ENCODE measurements at places on chromosomes 4 and X.

- H3K27me3 ChIP-seq = peaks cover 11% of the 10 kb centered on the region
- DNase-seq = no peak
- no peak overlapping the region for H3K27ac ChIP-seq
- no peaks in the 10 kb centered on the region for H3K36me3 ChIP-seq
- H3K4me1 ChIP-seq = no peaks in the 10 kb centered on the region
- H3K4me3 ChIP-seq = no peak overlapping the region
These were observed 55.5 kb upstream of the SEC24B start for GRCh38 chr4:109378076-109378475.

DNA sequence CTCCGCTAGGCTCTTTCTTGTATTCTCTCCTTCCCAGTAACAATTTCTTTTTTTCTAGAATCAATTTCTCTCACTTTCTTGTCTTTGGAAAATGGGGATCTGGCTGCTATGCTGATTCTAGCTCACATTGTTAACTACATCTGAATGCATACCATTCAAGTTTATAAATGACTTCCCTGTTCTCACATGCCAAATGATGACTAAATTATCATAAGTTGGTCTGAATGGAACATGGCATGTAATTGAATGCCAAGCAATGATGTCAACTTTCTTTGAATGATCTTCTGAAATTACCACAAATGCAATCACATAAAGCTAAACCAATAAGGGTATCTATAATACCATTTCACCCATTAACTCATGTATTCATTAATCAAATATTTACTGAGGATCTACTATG is 2.7 kb upstream of the ITM2A start:
- H3K4me3 ChIP-seq = no peak overlapping the region
- peaks cover 4% of the 10 kb centered on the region for H3K4me1 ChIP-seq
- H3K36me3 ChIP-seq = no peaks in the 10 kb centered on the region
- DNase-seq = no peak
- H3K27ac ChIP-seq = no peak overlapping the region

GRCh38 chr4:7247521-7247920 is 55.2 kb downstream of the SORCS2 start:
- peaks cover 4% of the 10 kb centered on the region for H3K4me1 ChIP-seq
- H3K36me3 ChIP-seq = no peaks in the 10 kb centered on the region
- no peak overlapping the region for H3K27ac ChIP-seq
- no peak for DNase-seq

GRCh38 chrX:48785186-48785539 is 1.2 kb upstream of the GATA1 start:
- H3K4me3 ChIP-seq = no peak overlapping the region
- peaks cover 56% of the 10 kb centered on the region for H3K27me3 ChIP-seq
- DNase-seq = no peak
- no peaks in the 10 kb centered on the region for H3K4me1 ChIP-seq
- no peaks in the 10 kb centered on the region for H3K36me3 ChIP-seq
- H3K27ac ChIP-seq = no peak overlapping the region

- H3K4me1 ChIP-seq = no peaks in the 10 kb centered on the region
- H3K36me3 ChIP-seq = no peaks in the 10 kb centered on the region
- H3K4me3 ChIP-seq = no peak overlapping the region
- DNase-seq = no peak
- H3K27me3 ChIP-seq = no peaks in the 10 kb centered on the region
- no peak overlapping the region for H3K27ac ChIP-seq
These were observed 68.7 kb upstream of the PCDH19 start for GRCh38 chrX:100478714-100479306.

DNA sequence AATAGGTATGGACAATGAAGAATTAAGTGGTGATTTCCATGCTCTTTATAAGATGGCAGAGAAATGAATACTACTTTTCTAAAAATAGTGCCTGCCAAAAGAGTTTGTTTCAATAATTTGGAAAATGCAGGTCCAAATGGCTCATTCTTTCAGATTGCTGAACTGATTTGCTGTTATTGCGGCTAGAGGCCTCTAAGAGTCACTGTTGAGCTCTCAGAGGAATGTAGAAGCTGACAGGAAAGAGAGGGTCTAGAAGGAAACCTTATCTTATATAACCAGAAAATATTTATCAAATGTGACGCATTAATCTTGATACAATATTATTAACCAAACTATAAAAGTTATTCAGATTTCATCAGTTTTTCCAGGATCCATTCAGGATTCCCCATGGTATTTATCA is 65.7 kb upstream of the PAGE1 start:
- no peaks in the 10 kb centered on the region for H3K4me1 ChIP-seq
- no peak overlapping the region for H3K4me3 ChIP-seq
- H3K27me3 ChIP-seq = peaks cover 42% of the 10 kb centered on the region
- H3K27ac ChIP-seq = no peak overlapping the region
- H3K36me3 ChIP-seq = no peaks in the 10 kb centered on the region

DNA sequence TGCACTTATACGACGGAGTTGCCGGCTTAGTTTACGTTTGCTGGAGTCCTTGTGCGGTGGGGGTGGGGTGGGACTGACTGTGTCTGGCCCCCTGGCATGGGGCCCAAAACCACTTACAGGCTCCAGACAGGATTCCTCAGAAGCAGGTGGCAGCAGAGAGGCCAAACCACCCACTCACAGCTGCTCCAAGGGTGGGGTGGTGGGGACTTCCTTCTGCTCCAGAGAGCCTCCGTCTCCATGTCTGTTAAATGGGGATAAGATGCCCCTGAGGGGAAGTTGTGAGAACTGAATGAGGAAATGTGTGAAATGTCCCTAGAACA is 36.7 kb downstream of the PSAPL1 start:
- no peak overlapping the region for H3K4me3 ChIP-seq
- H3K36me3 ChIP-seq = no peaks in the 10 kb centered on the region

GRCh38 chrX:21503593-21503992 is 129.4 kb downstream of the CNKSR2 start:
- H3K27ac ChIP-seq = no peak overlapping the region
- no peaks in the 10 kb centered on the region for H3K36me3 ChIP-seq
- DNase-seq = no peak
- no peaks in the 10 kb centered on the region for H3K27me3 ChIP-seq
- H3K4me1 ChIP-seq = no peaks in the 10 kb centered on the region

DNA sequence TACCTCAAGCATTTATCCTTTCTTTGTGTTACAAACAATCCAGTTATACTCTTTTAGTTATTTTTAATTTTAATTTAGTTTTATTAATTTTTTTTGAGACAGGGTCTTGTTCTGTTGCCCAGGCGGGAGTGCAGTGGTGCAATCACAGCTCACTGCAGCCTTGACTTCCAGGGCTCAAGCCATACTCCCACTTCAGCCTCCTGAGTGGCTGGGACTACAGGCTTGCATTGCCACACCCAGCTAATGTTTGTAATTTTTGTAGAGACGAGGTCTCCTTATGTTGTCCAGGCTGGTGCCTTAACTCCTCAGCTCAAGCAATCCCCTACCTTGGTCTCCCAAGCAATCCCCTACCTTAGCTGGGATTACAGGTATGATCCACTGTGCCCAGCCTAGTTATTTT is 45.9 kb downstream of the CDKL5 start:
- no peak for DNase-seq
- no peak overlapping the region for H3K27ac ChIP-seq
- no peaks in the 10 kb centered on the region for H3K27me3 ChIP-seq

- H3K27me3 ChIP-seq = no peaks in the 10 kb centered on the region
- H3K4me3 ChIP-seq = no peak overlapping the region
- H3K27ac ChIP-seq = no peak overlapping the region
- H3K36me3 ChIP-seq = no peaks in the 10 kb centered on the region
- DNase-seq = no peak
These were observed 253.8 kb downstream of the DHX15 start for GRCh38 chr4:24330573-24330972.

DNA sequence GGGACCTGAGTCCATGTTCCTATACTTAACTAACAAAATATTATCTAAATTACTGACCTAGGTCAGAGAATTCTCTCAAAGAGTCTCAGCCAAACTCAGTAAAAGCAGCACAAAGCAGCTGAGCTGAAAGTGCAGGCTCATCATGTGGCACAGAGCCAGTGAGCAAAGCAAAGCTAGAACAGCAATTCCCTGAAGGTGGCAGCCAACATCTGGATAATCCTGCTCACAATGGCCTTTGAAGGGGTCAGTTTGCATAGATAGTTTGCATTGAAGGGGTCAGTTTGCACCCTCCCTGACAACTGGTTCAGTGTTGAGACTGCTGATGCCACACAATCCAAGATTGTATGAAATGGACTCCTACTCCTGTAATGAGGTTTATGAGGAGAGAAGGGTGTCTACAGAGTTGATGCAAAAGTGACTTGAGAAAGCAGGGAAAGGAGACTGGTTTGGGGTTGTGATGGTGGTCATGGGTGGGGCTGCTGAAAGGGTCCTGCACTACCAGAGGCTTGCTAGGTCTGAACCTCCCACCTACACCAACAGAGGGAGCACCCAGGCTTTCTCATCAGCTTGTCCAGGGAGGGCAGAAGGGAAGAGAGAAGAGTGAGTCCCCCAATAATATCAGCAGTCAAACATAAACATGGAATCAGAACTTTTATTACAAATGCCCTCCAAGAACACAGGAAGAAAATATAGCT is 39.7 kb downstream of the TRIM61 start:
- peak; percentile 13 for DNase-seq
- no peaks in the 10 kb centered on the region for H3K27me3 ChIP-seq
- peaks cover 6% of the 10 kb centered on the region for H3K4me1 ChIP-seq
- H3K27ac ChIP-seq = no peak overlapping the region
- no peak overlapping the region for H3K4me3 ChIP-seq
- H3K36me3 ChIP-seq = no peaks in the 10 kb centered on the region

DNA sequence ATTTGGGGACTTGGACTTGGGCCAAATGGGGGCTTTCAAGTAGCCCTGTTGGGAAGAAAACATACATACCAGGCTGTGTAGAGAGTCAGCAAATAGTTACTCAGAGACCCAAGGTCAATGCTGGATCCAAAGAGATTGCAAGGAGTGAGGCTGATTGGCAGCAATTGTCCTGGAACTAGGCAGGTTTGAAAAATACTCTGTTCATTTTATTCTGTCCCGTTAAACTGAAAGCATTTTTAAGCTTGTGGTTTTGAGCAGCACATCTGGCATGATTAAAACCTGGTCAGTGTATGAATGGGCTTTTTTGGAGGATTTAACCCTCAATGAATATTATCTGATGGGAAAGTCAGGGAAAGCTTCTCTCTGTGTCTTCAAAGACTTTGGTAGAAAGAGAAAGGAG is 294.3 kb upstream of the BOD1L1 start:
- H3K36me3 ChIP-seq = no peaks in the 10 kb centered on the region
- no peaks in the 10 kb centered on the region for H3K27me3 ChIP-seq
- H3K27ac ChIP-seq = peak overlapping the region; percentile 89
- peak overlapping the region; percentile 31 for H3K4me3 ChIP-seq
- peaks cover 11% of the 10 kb centered on the region for H3K4me1 ChIP-seq
- DNase-seq = peak; percentile 62

DNA sequence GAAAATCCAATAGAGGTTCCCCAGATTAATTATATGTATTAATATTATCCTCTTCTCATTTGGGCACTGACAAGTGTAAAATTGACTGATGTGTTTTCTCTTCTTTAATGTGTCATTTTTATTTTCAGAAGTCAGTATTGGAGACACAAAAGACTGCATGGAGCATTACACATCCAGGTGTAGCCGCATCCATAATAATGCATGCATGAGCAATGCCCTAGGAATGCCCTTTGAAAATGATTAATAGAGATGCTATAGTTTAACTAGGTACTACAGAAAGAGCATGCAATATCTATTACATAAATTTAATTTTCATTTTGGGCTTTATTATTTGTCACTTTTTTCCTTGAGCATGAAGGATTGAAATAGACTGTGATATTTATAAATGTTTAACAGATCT is 509.9 kb downstream of the SPOCK3 start:
- no peaks in the 10 kb centered on the region for H3K36me3 ChIP-seq
- H3K27me3 ChIP-seq = no peaks in the 10 kb centered on the region
- no peak overlapping the region for H3K27ac ChIP-seq
- H3K4me3 ChIP-seq = no peak overlapping the region
- no peak for DNase-seq

DNA sequence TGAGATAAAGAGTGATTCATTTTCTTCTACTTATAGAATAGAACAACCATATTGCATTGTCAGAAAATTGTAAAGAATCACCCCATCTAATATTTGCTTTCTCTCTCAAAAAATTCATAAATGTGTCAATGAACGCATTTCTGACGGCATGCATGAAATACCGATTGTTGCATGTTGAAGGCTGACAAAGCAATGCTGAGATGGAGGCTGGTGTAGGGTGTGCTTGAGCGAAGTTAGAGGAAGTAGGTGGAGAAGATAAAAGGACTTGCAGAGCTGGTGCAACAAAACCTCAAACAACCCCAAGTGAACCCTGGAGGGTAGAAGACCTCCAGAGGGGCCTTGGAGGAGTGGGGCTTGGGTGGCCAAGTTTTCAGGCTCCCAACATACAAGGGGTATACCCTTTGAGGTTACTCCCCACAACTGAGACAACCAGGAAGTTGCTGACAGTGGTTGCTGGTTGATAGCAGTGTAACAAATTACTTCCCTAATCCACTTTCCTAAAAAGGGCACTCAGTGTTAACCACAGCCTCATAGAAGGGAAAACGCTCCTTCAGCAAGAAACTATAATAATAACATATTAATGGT is 452.7 kb downstream of the NLGN4X start:
- no peaks in the 10 kb centered on the region for H3K36me3 ChIP-seq
- no peak overlapping the region for H3K4me3 ChIP-seq
- no peak for DNase-seq
- H3K4me1 ChIP-seq = no peaks in the 10 kb centered on the region

GRCh38 chrX:96569034-96569433 is 115.6 kb upstream of the DIAPH2 start:
- H3K4me3 ChIP-seq = no peak overlapping the region
- no peaks in the 10 kb centered on the region for H3K4me1 ChIP-seq
- no peaks in the 10 kb centered on the region for H3K36me3 ChIP-seq
- no peak for DNase-seq
- H3K27me3 ChIP-seq = no peaks in the 10 kb centered on the region

GRCh38 chr4:37463033-37463856 is 218.7 kb downstream of the NWD2 start:
- no peaks in the 10 kb centered on the region for H3K27me3 ChIP-seq
- no peaks in the 10 kb centered on the region for H3K4me1 ChIP-seq
- DNase-seq = no peak
- H3K27ac ChIP-seq = no peak overlapping the region

DNA sequence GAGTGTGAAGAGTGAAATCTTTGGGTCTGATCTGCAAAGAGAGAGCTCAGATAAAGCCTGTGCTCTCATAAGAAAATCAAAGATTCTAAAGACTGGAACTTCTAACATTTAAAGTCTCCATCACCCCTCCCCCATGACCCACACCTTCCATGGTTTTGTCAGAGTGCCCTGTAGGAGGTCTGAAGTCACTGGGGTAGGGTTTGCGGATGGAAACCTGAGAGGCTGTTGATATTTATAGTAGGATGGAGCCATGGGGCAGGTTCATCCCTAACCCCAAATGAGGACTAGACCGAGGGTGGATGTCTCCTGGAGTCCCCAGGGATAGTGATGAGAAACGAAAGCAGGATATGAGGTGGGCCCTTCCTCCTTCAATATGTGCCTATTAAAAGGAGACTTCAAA is 28.4 kb upstream of the NLGN4X start:
- no peaks in the 10 kb centered on the region for H3K4me1 ChIP-seq
- no peak for DNase-seq
- H3K27me3 ChIP-seq = no peaks in the 10 kb centered on the region
- no peak overlapping the region for H3K27ac ChIP-seq
- H3K4me3 ChIP-seq = no peak overlapping the region

GRCh38 chrX:6299724-6300123 is 71.1 kb upstream of the NLGN4X start:
- no peaks in the 10 kb centered on the region for H3K27me3 ChIP-seq
- H3K4me3 ChIP-seq = no peak overlapping the region
- H3K4me1 ChIP-seq = no peaks in the 10 kb centered on the region
- no peak overlapping the region for H3K27ac ChIP-seq
- H3K36me3 ChIP-seq = no peaks in the 10 kb centered on the region

- DNase-seq = peak; percentile 69
- H3K27ac ChIP-seq = peak overlapping the region; percentile 64
- peaks cover 1% of the 10 kb centered on the region for H3K4me1 ChIP-seq
- no peaks in the 10 kb centered on the region for H3K27me3 ChIP-seq
- H3K4me3 ChIP-seq = no peak overlapping the region
- no peaks in the 10 kb centered on the region for H3K36me3 ChIP-seq
These were observed 68.7 kb downstream of the SUPT20HL2 start for GRCh38 chrX:24245202-24245601.
